Foreskin melanocyte (primary cell): ENCODE measurements at places on chromosomes 13 and 19.

- no peak for DNase-seq
Measured at GRCh38 chr19:45144431-45145269, 16.1 kb downstream of the NKPD1 start.

DNA sequence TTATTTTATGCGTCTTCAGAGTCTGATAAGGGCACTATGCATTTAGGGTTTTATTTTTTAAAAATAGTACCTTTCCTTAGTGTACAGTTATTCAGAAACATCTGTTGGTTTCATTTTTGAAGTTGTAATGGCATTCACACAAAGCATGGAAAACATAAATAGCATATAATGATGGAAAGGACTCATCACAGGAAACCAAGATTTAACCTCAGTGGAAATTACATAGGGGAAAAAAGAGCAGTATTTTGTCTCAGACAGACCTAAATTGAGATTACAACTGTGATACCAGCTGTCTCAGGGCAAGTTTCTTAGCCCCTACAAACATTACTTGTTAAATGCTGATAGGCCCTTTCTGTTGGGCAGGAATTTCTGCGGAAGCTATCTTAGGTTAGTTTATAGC, 57.2 kb downstream of the NHLRC3 start:
- no peak for DNase-seq

- DNase-seq = no peak
Measured at GRCh38 chr13:49759503-49759902, 33.0 kb downstream of the KPNA3 start.

- no peak for DNase-seq
Measured at GRCh38 chr13:73514208-73514607, 455.4 kb downstream of the KLF5 start.

- DNase-seq = no peak
Measured at GRCh38 chr13:24097064-24097463, 63.5 kb upstream of the SPATA13 start.

- DNase-seq = peak; percentile 11
Measured at GRCh38 chr13:49022472-49023144, 46.9 kb downstream of the FNDC3A start.

DNA sequence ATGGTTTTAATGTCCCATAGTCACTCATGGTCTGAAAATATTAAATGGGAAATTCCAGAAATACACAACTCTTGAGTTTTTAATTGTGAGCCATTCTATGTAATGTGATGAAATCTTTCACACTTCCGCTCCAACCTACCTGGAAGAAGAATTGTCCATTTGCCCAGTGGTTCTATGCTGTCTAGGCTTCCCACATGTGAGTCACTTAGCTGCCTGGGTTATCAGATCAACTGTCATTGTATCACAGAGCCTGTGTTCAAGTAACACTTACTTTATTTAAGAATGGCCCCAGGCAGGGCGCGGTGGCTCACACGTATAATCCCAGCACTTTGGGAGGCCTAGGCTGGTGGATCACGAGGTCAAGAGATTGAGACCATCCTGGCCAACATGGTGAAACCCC, 1450.5 kb downstream of the EFNB2 start:
- DNase-seq = no peak
